Astrocyte of the hippocampus (primary cell): ENCODE measurements at places on chromosomes 12 and 14.

DNA sequence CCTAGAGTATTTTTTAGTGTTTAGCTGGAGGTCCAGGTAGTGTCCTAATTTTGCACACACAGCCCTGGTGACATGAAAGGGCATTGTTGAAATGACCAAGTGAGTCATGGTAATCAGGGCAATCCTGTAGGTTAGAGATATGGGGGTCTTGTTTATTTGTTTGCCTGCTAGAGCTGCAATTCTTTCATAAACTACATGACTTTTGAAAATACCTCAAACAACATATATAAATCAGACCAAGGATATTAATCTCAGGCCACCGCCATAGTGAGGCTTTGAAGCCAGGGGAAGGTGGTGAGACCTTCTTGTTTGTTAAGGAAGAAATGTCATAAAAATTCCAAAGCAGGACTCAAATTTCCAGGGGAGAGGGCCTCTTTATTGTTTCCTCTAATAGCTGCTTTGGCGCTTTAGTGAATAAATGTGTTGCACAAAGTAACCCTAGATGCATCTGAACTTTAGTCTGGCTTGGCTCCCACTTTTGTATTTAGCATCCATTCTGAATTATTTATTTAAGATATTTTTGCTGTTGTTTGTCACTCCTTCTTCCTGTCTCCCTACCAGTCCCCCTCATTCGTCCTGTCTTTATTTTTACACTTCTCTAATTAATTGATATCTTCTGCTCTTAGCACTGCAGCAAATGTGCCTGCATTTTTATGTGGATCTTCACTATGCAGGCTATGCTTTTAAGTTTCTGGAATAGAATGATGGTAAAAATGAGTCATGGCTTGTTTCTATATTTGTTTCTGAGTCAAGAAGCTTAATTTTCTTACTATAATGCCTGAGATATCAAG lies 430.3 kb downstream of the RAD51B start:
- peak; percentile 55 for DNase-seq

DNA sequence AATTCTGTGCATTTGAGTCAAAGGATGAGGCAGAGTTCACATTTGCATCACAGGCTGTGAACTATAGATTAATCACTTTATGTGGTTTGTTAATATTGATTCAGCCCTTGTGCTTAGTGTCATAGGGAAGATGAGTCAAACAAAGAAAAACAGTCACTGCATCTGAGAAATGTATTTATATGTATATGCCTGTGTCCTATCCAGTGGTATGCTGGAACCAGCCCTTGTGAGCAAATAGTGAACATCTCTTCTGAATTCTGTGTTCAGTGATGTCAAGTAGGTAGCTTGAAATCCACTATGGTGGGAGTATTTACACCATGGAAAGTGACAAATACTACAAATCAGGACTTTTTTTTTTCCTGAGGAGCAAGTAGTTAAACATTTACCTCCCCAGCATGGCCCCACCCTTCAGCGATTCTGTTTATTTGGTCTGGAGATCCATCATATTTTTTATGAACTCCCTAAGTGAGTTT lies 128.5 kb downstream of the HMGA2 start:
- DNase-seq, result no peak

DNA sequence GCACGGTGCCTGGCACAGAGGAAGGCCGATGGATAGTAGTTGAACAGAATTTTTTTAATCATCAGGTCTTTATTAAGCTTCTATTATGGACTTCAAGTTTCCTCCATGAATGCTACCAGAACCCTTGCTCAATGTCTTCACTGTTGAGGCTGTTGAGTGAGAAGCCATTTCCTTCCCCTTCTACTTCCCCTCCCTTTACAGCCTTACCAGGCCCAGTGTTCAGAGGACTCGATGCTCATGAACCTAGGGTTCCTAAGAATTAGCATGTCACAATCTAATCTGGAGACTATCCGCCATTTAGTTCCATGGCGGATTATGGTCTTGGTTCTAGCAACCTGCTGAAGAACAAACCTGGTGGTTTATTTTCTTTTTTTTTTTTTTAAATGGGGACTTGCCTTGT lies 17.7 kb downstream of the ETV6 start:
- DNase-seq, result no peak

DNA sequence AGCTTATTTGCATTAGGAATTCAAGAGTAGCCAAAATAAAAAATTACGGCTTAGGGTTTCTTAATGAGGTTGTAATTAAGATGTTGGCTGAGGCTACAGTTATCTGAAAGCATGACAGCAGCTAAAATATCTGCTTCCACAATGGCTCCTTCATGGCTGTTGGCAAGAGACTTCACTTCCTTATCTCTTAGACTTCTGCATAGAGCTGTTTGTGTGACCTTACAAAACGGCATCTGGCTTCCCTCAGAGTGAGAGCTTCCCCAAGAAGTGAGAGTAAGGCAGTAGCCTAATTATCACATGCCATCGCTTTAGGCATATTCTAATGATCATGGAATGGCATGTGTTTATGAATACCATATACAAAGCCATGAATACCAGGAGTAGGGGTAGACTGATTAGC lies 57.6 kb downstream of the CCDC59 start:
- peak; percentile 32 for DNase-seq

DNA sequence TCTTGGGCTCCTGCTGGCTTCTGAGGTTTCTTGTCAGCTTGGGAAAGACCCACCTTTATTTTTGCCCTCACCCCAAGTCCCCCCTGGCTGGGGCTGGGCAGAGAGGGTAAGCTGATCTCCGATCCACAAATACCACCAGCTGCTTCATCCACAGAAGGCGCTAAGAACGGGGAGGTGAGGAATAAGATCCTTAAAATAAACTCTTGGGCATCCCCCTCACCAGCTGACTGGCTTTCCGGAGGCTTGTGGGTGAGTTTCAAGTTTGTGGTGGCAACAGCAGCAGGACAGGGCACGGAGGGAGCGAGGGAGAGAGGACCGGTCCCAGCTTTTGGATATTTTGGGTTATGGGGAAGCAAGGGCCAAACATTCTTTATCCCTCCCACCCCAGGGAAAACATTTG lies 20.8 kb upstream of the HSPB8 start:
- no peak for DNase-seq

DNA sequence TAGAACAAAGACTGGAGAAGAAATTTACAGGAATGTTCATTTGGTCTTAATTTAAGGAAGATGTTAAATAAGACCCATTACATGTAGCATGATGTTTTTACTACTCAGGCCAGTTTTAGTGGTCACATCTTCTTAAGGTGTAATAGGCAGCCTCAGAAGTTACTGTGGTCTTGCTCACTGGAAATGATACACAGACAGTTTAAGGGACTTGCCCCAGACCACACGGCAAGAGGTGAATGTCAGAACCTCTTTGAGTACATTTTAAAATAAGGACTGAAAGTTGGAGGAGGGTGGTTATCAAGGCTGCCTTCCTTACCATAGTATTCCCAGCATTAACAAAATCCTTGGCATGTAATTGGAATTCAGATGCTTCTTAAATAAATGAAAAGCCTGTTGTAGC lies 37.9 kb downstream of the LRRK2 start:
- no peak for DNase-seq

DNA sequence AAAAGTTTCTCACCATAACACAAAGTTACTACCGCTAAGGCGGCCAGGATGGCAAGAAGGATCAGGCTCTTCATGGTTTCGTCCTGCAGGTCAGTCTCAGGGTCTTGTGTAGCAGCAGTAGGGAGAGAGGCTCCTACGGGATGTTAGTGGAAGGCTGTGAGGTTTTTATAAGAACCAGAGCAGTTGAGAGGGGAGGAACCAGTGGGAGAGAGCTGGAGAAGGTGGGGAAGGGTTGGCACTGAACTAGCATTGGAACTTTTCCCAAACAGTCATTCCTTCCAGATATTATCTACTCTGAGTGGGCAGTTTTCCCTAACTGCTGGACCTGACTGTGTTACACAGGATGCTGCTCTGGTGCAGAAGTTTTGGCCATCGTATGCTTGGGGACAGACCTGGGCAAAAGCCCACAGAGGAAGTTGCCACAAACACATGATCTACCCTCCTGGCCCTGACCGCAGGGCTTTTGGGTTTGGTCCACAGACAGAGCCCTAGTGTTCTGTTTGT lies at the start of gene MGP:
TSS of gene MGP (minus strand) at position 137 of the 504 bp plus-strand sequence. CDS start at position 74, 63 bp downstream.
- peak; percentile 79 for DNase-seq
